Upper lobe of left lung (tissue), 6 donors: ENCODE measurements at places on chromosomes 1 and 21. TPM values are rescaled to one million over a fixed set of nuclear protein-coding genes. Genes with fewer than 3 reads are reported as not detected.

The ASAP3 gene
- 47.1 TPM for total RNA-seq

The DYNLT5 gene
- 4.0 TPM for total RNA-seq

The KCNE1 gene
- 51.8 TPM for total RNA-seq

DNA sequence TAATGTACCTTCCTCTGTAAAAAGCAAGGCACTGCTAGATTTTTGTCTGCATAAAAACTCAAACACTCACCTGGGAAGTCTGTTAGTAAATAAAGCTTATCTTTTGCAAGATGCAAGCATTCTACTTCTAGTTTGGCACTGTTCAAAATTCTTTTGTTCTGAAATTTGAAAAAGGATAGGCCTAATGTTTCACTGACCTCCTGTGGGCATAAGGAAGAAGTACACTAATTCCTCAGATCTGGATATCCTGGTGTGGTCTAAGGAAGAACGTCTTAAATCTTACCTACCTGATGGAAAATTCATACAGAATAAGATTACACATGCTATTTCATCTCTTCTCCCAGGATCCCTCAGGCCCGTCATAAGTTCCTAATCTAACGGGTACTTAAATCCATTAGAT is 93.5 kb upstream of the CAMK1G start:
- H3K4me3 ChIP-seq = no peak overlapping the region
- no peak for DNase-seq
- H3K36me3 ChIP-seq = no peaks in the 10 kb centered on the region
- no peaks in the 10 kb centered on the region for H3K27me3 ChIP-seq
- H3K27ac ChIP-seq = no peak overlapping the region
